Stimulated activated CD4-positive, alpha-beta T cell treated with anti-CD3 and anti-CD28 coated beads, Interleukin-15, amount 100 ng/mL, for 1 hour (primary cell): ENCODE measurements at places on chromosomes 7 and 10.

GRCh38 chr10:77970869-77971803 lies 44.6 kb upstream of the DLG5 start:
- no peak for DNase-seq

DNA sequence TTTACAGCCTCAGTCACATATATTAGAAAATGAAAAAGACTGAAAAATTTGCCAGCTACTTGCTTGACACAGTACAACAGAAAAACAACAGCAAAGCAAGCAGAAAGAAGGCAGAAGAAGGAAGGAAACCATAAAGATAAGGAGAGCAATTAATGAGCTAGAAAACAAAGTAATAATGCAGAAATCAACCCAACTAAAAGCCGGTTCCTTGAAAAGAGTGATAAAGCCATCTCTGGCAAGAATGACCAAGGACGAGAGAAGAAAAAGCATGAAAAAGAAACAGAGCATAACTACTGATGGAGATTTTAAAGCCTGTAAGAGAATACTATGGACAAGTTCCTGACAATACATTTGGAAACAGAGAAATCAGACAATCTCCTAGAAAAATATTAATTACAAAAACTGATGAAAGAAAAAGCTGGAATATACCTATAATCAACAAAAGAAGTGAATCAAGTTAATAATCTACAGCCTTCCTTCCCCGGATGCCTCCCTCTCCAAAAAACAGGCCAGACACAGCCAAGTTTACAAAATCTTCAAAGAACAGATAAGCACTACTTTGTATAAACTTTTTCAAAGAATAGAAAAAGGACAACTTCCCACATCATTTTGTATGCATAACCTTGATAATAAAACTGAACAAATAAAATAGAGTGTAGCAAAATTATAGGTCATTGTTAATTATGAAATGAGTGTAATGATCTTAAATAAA lies 204.0 kb downstream of the BAMBI start:
- DNase-seq = no peak

DNA sequence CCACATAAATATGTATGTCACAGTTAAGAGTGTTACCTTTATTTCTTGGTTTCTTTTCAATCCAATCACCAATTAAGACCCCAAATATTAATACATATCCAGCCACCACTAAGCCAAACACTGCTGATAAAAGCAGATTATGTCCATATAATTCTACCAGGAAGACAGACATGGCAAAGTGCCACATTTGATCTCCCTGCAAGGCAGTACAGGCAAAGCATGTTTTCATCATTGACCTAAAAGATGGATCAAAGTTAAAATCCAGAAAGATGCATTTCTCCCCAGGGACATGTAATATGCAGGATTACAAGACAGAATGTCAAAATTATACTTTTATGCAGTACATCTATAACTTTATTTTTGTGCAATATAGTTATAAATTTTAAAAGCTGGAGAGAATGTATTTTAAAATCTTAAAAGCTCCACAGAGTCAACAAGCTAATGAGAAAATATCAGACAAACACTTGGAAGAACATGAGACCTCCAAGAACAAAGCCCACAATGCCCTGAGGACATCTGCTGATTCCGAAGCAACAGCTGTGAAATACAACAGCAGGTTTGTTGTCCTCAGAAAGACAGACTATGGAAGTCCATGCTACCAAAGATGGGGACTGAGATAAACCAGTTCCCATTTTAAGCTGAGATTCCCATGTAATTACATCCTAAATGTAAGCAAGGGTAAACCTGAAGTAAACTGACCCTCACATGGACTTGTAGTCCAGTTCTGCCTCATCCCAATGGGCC lies 54.5 kb upstream of the TOMM7 start:
- DNase-seq = no peak

DNA sequence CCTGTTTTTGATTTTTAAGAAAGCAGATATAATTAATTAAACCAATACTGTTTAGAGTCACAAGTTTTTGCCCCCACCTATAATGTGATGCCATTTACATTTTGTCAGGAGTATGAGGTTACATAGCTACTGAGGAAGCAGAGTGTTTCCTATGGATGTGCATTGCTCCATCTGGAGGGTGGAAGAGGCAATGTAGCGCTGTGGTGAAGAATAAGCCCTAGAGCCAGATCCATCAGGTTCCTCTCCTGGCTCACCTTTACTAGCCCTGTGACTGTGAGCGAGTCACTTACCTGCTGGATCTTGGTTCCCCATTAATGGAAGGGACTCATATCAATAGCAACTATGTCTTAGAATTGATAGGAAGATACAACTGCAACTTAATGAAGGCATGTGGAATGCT lies 216.0 kb downstream of the GPAM start:
- no peak for DNase-seq

DNA sequence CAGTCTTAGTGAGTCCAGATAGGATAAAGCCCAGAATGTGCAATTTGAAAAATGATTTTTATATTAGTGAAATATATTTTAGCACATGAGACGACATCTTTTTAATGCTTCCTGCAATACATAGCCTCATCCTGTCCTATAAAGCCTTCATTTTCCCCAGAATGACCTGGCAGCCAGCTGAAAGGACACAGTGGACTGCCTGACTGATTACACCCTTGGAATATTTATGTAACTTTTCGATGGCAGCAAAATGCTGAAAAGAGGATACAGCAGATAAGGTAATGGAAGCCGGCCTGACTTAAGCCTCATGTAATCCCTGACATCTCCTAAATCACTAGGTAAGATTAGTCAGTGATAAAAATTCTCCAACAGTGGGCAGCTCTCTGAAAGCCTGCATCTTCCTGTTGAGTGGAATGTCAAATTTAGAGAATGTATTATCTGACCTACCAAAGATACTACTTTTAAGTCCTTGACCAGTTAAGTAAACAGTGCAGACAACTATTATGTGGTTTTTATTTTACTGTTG lies 210.7 kb upstream of the STEAP1 start:
- no peak for DNase-seq
